ENCODE measurements at places on chromosomes 12 and 14.

DNA sequence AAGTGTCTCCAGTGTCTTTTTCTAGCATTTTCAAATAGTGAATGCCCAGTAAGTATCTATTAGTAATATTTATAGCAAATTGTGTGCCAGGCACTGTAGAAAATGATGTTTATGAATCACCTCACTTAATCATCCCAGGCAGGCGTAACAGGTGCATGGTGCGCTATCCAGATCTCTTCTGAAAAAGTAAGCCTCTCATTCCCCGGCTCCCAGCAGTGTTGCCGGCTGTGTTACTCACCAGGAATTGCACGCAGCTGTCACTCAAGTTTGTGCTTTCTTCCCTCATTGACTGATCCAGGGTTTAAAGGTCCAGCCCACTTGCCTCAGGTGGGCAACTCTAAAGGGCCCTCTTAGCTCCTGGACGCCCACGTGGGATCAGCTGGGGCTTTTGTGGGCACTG is 173.8 kb upstream of the RASSF8 start:
- DNase-seq, result no peak

- no peak for DNase-seq
Observed at GRCh38 chr12:94648578-94648977, 1.8 kb downstream of the TMCC3 start.

GRCh38 chr12:14619741-14620501 is 52.2 kb upstream of the PLBD1 start:
- peak; percentile 57 for DNase-seq

DNA sequence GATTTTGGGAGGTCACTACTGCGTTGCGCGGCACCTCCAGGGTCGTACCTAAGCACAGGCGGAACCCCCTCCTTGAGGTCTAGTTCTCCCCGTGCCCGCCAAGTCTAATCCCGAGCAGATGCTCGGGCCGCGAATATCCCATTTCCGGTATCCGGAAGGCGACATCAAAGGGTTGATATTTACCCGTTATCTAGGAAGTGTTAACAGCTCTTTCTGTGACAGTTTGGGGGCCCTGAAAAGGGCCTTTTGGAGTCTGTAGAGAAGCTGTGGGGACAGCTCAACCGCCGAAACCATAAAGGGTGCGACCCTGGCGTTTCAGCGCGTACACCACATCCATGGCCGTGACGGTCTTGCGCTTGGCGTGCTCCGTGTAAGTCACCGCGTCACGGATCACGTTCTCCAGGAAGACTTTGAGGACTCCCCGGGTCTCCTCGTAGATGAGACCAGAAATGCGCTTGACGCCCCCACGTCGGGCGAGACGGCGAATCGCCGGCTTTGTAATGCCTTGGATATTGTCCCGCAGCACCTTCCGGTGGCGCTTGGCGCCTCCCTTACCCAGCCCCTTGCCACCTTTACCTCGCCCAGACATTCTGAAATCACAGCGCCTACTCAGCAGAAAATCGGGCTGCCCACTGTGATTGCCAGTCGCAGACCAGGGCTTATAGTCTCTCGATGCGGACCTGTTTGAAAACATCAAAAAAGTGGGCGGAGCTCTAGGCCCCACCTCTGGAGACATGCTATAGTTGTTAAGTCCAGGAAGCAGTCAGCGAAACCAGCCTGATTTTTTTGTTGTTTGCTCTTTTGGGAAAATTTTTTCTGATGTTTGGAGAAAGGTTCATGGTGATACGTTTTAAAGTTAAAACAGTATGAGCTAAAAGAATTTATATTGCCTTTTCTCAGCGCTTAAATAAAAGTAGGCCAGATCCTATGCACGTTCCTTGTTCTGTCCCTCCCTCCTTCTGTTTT is 32.5 kb downstream of the WBP11 start:
- peak; percentile 96 for DNase-seq

DNA sequence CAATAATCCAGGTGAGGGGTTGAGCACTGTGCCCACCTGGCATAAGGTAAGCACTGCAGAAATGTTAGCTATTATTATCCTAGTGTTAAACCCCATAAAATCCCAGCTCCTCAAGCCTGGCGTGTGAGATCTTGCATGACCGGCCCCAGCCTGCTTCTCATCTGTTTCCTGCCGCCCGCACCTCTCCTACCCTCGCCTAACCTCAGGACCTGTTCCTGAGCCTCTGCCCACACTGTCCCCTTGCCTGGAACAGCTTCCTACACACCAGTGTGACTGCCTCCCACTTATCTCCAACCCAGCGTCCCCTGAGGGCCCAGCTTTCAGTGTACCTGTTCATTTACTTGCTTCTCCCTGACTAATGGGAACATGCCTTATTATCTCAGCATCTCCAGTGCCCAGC is 24.7 kb downstream of the ISCA2 start:
- no peak for DNase-seq

DNA sequence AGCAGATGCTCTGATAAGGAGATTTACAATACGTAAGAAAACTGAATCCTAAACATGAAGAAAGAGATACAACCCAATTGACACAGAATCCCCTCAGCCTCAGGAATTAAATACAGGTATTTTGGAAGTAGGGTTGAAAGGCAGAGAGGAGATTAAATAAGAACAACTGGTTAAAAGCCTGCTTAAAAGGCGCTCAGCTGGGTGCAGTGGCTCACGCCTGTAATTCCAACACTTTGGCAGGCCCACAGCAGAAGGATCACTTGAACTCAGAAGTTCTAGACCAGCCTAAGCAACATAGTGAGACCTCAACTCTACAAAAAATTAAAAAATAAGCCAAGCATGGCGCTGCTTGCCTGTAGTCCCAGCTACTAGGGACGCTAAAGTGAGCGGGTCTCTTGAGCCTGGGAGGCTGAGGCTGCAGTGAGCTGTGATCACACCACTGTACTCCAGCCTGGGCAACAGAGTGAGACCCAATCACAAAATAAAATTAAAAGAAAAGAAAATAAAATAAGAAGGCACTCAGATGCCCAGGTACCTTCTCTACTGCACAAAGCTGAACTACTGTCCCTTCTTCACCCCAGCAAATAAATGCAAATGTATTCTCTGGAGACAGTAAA is 32.9 kb downstream of the MED13L start:
- DNase-seq, result no peak

GRCh38 chr12:82461393-82461792 is 103.1 kb downstream of the METTL25 start:
- no peak for DNase-seq

- DNase-seq, result no peak
Observed at GRCh38 chr12:11891754-11892386, 178.9 kb upstream of the BCL2L14 start.

- no peak for DNase-seq
Observed at GRCh38 chr12:117363953-117364486, 2.6 kb upstream of the NOS1 start.

GRCh38 chr14:57747036-57747435 is 118.9 kb downstream of the SLC35F4 start:
- DNase-seq, result peak; percentile 33

- DNase-seq, result no peak
Observed at GRCh38 chr12:115132905-115133304, 448.9 kb upstream of the TBX3 start.

DNA sequence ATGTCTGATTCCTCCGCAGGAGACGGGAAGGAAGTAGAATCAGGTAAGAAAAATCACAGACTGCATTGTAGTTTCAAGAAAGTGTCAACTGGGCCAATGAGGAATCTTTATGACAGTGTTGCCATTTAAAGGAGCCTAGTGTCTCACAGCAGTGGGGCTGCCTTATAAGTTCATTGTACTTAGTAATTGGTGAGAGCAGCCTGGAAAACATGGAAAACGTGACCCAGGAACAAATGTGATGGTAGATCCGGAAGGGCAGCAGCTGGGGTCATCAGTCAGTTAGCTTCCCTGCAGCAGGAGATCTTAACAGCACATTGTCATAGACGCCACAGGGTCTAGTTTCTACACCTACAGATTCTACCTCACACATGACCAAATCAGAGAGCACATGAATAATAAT is 630.0 kb upstream of the LMO3 start:
- DNase-seq, result no peak

DNA sequence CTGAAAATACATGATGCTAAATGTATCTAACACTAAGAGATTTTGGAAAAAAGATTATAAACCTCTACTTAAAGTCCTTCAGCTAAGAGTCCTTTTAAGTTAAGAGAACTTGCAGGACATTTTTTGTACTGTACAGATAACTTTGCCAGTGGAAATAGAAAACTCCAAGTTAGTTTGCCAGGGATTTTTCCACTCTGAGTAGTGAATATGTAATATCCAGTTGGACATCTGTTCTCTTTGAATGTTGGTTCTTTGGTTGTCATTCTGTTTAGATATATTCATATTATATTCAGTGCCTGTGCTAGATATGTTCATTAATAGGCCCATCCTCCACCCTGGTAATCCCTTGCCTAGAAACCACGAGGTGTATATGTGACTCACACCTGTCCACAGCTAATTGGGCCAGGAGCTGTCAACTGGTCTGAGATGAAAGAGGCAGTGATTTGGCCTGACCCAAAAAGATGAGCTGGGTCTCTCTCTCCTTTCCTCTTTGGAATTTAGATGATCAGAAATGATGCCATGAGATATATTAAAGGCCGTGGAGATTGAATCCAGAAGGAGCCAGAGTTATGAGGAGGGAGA is 261.0 kb upstream of the LRIG3 start:
- no peak for DNase-seq

DNA sequence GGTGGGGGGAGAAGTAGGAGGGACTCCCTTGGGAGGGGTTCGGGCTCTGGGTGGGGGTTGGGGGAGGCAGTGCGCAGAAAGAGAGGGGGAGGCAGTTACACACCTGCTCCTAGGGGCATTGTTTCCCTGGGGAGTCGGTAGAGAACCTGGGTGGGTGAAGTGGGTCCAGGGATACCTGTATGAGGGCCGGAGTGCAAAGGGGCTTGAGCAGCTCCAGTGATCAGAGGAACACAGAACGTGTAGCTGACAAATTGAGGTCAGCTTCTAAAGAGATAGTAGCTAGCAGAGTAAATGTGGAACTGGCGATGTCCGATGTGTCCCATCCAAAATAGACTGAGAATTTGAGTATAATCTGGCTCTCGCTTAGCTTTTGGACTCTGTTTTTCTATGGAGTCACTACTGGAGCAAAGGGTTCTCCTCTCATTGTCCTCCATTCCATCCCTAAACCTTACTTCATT is 502 bp downstream of the SMARCD1 start:
- DNase-seq, result no peak

GRCh38 chr12:123532808-123533649 is 490 bp downstream of the RILPL1 start:
- peak; percentile 30 for DNase-seq

DNA sequence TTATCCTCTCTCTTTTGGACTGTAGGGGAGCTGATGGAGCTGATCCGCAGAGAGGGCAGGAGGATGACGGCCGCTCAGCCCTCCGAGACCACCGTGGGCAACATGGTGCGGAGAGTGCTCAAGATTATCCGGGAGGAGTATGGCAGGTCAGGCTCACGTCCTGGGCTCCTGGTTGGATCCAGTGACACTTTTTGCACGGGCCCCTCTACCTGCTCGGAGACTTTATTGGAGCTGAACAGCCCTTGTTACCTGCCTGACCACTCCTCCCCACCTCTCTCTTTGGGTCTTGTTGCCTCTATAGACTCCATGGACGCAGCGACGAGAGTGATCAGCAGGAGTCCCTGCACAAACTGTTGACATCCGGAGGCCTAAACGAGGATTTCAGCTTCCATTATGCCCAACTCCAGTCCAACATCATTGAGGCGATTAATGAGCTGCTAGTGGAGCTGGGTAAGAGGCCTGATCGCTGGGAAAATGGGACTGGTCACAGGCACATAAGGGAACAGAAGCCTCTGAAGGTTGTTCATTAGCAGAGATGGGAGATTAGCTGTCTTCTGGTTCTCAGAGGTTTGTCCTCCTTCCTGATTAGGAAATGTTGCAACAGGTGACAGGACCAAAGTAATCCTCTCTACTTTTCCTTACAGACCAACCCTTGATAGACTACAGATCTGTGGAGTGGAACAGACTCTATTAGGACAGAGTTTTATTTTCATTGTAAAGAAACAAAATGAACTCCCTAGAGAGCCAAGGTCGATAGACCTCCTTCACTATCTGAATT is 718 bp downstream of the EIF2B2 start:
- DNase-seq, result no peak

DNA sequence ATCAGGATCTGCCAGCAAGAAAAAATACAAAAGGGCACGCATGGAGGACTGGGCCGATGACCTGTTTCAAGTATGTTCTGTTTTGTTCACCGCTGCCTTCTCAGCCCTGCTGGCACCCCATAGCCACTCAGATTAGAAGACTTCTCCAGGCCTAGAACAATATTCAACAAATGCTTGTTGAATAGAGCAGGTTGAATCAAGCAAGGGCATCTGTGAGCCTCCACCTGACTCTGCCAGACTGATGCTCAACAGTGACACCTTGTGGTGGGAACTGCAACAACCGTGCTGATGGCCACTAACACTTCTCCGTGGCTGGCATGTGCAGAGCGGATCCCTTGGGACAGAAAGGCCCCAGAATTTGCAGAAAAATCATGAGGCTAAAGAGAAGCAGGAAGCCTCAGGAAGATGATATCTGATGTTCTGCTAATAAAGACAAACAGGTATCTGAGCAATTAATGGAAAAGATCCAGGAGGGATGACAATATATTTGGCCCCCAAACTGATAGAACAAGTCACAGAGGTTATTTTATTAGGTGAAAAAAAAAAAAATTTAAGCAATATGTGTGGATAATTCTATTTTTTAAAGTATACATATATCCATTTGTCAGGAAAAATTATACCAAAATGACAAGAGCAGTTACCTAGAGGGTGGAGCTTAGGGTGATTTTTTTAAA is 114.3 kb downstream of the KSR2 start:
- no peak for DNase-seq

DNA sequence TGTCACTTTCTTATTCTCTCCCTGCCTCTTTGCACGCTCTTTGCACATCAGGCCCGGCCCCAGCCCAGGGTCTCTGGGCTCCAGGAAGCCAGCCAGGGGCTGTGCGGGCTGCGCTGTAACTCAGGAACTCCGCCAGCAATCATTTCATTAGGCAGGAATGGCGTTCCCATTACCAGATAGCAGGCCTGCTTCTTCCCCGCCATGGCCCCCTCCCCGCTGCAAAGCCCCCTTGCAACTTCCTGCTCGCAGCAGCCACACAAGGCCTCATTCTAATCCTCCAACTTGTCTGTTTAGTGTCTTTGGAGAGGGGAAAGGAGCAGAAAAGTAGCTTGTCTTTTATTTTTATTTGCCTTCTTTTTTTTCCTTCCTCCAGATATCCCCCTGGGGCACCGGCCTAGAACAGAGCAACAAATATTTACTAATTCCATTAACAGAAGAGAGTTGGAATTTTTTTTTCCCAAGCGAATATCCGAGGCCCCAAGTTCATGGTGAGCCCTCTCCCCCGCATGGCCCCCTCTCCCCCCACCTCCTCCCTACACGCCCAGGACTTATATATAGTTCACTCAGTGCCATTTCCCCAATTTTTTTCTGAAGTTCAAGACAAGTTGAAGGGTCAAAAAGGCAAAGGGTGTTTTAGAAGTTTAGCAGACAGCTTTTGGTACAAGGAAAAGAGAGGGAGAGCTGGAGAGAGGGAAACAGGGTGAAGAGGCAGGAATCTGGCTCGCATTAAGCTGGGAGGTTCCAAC is 329.4 kb upstream of the TBX3 start:
- DNase-seq, result no peak
